ENCODE measurements at places on chromosomes 11 and 22.

- DNase-seq = no peak
These were observed 68.9 kb downstream of the CYTH4 start for GRCh38 chr22:37351232-37351631.

- no peak for DNase-seq
These were observed 7.3 kb downstream of the RHOG start for GRCh38 chr11:3833449-3833848.

GRCh38 chr11:9344061-9344680 lies 29.8 kb upstream of the TMEM41B start:
- no peak for DNase-seq

GRCh38 chr11:8257003-8257664 lies 6.5 kb downstream of the LMO1 start:
- DNase-seq = no peak

DNA sequence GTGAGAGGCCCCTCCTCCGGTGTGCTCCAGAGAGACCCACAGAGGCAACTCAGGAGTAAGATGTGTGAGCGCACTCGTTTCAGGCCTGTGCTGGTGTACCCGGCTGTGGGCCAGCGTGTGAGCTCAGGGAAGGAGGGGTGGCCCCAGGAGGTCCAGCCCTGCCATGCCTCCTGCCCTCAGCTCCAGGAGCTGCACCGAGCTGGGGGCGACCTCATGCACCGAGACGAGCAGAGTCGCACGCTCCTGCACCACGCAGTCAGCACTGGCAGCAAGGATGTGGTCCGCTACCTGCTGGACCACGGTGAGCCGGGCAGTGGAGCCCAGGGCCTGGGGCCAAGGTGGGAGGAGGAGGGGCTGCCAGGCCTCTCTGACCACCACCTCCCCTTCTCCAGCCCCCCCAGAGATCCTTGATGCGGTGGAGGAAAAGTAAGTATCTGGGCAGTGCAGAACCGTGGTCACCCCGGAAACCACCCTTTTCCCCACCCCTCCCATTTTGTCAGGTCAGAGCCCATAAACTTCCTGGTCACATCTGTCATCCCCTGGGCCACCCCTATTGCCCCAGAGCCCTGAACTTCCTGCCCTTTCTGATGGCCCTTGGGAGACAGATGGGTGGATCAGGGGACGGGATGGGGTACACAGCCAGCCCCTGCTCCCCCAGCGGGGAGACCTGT lies 2.5 kb upstream of the MDK start:
- DNase-seq = no peak

DNA sequence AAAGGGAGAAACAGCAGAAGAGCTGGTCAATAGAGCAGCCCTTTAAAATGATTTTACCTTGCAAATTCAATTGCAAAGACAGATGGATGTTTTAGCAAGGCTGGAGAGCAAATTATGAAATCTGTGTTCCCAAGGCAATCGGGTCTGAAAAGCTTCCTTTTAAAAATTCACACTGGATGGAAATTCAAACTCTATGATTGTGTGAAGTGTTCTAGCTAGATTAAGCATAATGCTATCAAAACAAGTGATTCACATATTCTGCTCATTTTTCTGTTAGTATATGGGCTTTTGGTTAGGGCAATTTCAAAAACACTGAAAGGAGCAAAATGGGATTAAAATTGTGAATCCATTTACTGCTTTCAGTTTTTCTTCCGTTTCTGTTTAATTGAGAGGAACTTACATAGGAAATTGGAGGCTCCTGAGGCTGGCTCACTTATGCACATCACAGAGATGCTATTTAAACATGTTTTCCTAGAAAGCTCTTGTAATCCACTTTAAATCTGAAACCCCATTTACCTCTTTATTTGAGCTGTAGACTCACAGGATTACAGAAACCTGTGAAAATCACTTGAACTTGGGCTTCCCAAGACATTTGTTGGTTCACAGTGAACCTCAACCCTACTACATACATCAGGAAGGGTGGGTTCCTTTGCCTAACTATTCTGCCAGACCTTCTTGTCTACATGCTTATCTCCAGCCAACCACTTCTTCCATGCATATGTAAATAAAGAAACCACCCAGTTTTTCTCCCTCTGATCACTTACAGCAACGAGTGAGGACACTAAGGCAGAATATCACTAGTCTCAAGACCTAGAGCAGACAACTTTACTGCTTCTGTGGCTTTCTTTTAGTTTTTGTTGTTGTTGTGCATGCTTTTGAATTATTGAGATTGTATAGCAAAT lies 201.9 kb upstream of the PITPNB start:
- no peak for DNase-seq

DNA sequence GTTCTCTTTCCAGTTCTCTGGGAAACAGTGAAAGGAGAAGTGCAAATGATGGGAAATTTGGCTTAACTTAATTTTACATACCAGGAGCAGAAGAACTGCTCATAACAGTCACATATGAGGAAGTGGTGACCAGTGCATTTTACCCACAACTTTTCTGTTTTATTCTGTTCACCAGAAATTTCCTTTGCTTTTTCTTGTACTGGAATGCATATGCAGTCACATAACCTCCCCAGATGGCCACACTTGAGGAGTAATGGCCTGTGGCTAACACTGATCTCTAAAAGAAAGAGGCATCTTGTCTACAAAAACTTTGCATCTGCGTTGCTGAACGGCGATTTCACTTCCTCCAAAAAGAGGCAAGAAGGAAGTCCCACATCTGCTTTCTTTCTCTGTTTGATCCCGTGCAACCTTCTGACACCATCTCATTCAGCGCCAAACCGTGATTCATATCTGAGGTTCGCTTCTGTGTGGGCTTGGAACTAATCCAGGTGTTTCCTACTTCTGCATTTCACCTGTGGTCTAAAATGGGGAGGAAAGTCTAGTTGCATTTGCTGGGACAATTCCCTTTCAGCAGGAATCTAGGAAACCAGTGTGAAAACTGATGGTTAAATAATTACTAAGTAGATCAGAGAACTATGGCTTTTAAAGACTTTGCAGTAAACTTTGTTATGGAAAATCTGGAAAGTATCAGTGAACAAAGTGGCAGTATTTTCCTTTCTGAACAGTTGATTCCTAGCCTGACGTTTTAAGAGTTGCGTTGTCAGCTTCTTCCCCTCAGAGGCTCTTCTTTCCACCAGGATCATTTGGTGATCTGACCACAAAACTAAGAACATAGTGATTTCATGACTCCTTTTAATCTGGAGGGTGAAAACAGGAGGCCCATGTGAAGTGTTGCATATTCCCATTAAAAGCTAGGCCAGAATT lies 4.2 kb upstream of the MPEG1 start:
- no peak for DNase-seq

DNA sequence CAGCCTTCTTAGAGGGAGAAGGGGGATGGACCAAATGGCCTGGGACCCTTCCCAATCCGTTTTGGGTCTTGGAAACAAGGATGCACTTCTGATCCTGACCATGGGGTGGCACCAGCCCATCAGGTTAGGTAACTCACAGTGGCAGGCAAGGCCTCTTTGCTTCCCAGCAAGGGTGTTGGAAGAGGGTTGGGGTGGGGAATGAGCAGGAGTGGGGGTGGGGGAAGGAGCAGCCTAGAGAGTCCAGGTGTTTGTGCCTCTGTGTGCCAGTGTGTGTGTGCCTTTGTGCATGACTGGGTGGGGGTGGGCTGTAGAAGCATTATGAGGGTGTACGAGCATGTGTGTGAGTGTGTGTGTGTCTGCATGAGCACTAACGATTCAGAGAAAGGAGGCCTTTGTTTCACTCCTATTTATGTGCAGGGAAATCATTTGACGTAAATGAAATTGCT lies 213.1 kb downstream of the INSC start:
- DNase-seq = no peak

GRCh38 chr11:28756977-28757376 lies 648.8 kb downstream of the METTL15 start:
- no peak for DNase-seq

DNA sequence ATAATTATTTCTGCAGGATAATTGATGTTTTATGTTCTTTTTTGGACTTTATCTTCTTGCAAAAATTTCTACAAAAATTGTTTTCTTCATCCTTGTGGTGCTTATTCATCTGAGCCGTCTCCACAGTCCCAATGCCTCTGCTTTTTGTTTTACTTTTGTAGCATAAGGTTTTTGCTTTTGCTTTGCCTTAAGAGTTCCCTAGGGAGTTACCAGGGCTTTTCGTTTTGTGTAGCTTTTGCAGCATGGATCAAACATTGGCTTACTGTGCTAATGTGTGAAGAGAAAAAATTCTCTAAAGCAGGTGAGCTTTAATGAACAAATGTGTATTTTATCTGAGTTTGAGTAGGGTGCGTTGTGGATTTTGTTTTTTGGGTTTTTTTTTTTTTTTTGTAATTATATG lies 11.8 kb downstream of the XBP1 start:
- no peak for DNase-seq

- DNase-seq = no peak
These were observed 29.3 kb upstream of the OR10D3 start for GRCh38 chr11:124153821-124154220.

DNA sequence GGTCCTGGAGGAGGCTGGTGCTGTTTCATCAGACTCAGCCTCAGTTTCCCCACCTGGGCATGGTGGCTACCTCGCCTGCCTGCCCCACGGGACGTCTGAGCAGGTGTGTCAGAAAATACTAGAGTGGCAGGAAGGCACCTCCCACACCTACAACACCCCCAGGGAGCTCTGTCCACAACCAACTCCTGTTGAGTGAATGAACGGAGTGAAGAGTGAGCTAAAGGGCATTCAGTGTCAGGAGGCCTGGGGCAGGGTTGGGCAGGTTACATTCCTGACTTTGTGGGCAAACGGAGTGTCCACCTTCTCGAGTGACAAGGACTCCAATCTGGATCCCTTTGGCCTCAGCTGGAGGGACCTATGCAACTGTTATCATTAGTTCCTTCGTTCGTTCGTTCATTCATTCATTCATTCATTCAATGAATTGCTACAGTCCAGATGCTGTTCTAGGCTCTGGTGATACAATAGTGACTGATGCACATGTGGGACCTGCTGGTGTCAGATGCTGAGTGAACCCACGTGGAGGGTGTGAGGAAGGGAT lies 195.2 kb downstream of the CTTN start:
- DNase-seq = no peak

- DNase-seq = no peak
These were observed 86.1 kb upstream of the WNT7B start for GRCh38 chr22:46062971-46063631.

DNA sequence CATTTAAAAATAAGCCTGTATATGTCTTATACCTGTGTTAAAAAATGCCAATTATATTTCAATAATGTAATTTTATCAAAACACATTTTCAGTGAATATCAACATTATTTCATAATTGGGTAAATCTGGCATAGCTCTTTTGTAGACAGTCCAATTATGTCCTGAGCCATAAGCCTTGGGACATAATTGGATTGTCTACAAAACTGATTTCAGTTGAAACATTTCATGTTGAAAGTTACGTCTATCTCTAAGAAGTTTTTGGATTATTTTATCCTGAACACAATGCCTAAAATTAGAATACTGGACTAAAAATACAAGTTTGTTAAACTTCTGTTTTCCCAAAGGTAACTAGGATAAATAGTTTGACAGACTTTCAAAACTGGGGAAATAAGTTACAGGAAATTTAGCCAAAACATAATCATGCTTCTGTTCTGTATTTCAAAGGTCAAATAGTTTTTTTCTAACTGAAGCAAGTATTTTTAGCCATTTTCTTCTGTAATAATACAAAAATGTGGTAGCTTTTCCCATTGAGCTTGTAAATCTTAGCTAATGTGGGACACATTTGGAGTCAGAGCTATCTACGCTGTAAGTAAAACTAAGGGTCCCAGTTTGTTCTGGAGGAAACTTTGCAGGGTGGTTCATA lies 100.7 kb upstream of the BIRC3 start:
- no peak for DNase-seq

DNA sequence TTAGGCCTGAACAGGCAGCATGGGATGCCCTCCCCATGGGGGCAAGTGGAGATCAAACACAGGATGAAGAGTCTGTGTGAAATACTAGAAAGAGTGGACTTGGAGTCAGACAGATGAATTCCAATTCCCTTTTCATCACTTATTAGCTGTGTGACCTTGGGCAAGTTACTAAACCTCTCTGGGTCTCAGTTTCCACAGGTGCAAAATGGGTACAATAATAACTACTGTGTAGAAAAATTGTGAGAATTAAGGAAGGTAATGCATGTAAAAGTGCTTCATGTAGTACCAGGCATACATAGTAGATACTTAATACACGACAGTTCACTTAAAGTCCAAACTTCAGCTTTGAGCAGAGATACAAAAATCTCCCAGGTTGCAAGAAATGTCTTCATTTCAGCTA lies 176.4 kb downstream of the DSCAML1 start:
- DNase-seq = no peak
